Vagina (tissue), 2 donors: ENCODE measurements at places on chromosomes 16 and 17.

- DNase-seq = no peak
These were observed 11.9 kb upstream of the TEDC2 start for GRCh38 chr16:2447920-2448583.

- no peak for DNase-seq
These were observed 19.5 kb upstream of the CA10 start for GRCh38 chr17:52178012-52178411.

- no peak for DNase-seq
These were observed 4.6 kb downstream of the ZNF319 start for GRCh38 chr16:57995721-57996405.

DNA sequence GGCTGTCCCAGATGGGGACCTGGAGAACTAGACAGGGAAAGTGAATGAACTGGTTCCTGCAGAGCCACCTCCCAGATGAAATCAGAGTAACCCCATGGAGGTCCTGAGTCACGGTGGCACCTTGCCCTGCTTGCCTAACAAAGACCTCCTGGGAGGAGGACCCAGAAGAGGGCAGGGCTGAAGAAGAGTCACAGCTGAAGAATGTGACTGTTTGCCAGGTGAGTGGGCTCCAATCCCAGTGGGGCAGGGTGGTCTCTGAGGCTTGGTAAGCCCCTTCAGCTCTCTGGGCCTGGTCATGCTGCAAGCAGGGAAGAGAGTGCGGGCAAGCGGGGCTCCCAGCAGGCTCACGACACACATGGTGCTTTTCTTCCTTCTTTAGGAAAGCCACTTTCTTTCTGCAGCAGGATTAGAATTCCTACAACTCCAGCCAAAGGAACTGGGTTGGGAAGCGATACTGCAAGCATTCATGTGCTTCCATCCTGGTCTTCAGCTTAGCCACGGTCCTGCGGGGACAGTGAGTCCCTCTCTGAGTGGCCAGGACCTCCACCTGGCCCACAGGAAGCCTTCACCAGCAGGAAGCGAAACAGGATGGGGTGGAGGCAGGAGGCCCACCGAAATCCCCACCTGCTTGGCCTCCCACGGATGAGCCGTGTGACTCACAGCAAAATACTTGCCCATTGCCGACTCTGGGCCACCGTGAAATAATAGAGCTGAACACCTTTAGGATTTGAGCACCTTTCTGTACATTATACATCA is 4.3 kb downstream of the C16orf74 start:
- DNase-seq = no peak

- DNase-seq = no peak
These were observed 115.1 kb downstream of the HIC1 start for GRCh38 chr17:2170023-2170422.

GRCh38 chr16:49189286-49189685 is 92.4 kb downstream of the CBLN1 start:
- DNase-seq = no peak

- DNase-seq = no peak
These were observed at the start of gene VAT1L for GRCh38 chr16:77788181-77789084. Gene VAT1L, plus strand, starts transcription at chr16:77788564. Its CDS starts 119 bp downstream, at chr16:77788683.

GRCh38 chr17:80931421-80932265 is 60.0 kb upstream of the CHMP6 start:
- DNase-seq = no peak

- DNase-seq = no peak
These were observed 68.5 kb downstream of the WWP2 start for GRCh38 chr16:69830534-69831211.

DNA sequence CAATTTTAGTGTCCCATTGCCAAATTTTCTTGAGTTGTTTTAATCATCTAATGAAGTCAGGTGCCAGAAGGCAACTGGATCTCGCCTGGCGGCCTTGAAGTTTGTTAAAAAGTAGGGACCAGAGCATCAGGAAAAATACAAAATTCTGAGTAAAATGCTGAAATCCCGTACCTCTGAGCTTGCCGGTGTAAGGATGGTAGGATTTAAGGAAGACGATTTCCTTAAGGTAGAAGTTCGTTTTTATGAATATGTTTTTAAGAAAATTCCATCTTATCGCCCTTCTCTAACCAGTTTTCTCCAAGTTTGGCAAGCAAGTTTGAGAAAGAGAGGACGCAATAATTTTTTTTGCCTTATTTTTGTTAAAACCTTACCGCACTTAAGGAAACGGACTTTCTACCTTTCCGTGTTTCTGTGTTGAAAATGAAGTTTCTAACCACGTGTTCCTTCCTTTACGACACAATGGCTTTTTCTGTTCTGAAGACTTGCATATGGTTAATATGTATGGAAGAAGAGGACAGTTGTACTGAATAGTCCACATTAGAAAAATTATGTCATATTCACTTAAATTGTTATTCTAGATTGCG is 748 bp downstream of the ATF7IP2 start:
- no peak for DNase-seq

- DNase-seq = no peak
These were observed 18.9 kb downstream of the CA4 start for GRCh38 chr17:60168654-60169053.

GRCh38 chr17:34542700-34543336 is 36.6 kb upstream of the TMEM132E start:
- DNase-seq = no peak

DNA sequence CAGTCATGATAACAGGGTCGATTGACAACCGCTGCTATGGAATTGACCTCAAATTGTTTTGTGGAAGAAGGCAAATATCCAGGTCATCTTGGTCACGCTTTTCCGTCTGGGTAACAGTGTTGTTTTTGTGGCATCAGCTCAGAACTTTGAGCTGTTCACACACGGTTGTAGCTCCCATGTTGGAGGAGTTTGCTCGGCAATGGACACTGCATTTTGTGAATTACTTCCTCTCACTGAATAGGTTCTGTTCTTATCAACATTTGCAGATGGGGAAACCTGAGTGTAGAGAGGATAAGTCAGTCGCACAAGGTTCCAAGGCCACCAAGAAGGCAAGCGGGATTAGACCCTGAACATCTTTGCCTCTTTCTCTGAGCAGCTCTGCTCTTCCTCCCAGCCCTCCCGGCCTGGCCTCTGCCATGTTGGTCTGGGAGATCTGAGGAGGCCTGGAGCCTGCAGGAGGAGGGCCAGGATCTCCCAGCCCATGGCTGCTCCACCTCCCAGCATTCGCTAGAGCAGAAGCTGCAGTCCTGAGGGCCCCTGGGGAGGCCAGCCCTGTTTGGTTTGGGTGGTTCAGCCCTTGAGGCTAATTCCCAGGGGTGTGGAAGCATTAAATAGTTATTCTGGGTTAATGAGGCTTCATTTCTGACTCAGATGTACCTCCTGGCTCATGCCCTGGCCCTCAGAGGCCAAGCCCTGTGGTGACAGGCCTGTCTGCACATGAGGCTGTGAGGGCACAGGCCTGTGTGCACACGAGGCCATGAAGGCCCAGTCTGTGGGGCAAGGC is 154.1 kb upstream of the PLCG2 start:
- DNase-seq = no peak

DNA sequence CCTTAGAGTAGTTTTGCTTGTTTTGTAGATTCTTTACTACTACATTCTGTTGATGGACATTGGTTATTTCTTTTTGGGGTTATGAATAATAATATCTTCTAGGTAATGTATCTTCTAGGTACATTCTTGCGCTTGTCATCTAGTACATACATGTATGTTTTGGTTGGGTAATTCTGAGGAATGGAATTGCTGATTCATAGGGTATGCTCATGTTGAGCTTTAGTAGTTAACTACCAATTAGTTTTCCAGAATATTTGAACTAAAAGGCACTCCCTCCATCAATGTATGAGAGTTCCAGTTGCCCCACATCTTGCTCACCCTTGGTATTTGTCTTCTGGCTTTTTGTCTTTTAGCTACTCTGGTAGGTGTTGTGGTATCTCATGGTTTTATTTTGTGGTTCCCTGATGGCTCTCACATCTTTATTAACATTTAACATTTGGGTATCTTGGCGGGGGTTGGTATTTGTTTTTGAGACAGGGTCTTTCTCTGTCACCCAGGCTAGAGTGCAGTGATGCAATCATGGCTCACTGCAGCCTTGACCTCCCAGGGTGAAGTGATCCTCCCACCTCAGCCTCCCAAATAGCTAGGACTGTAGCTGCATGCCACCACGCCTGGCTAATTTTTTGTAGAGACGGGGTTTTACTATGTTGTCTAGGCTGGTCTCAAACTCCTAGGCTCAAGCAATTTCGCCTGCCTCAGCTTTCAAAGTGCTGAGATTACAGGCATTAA is 47.1 kb downstream of the SLC6A4 start:
- DNase-seq = no peak

- no peak for DNase-seq
These were observed 61.9 kb downstream of the WWP2 start for GRCh38 chr16:69823831-69824563.
